ENCODE measurements at places on chromosomes 16 and 17.

- no peak for DNase-seq
Measured at GRCh38 chr17:78885956-78886355, 17.0 kb downstream of the CEP295NL start.

DNA sequence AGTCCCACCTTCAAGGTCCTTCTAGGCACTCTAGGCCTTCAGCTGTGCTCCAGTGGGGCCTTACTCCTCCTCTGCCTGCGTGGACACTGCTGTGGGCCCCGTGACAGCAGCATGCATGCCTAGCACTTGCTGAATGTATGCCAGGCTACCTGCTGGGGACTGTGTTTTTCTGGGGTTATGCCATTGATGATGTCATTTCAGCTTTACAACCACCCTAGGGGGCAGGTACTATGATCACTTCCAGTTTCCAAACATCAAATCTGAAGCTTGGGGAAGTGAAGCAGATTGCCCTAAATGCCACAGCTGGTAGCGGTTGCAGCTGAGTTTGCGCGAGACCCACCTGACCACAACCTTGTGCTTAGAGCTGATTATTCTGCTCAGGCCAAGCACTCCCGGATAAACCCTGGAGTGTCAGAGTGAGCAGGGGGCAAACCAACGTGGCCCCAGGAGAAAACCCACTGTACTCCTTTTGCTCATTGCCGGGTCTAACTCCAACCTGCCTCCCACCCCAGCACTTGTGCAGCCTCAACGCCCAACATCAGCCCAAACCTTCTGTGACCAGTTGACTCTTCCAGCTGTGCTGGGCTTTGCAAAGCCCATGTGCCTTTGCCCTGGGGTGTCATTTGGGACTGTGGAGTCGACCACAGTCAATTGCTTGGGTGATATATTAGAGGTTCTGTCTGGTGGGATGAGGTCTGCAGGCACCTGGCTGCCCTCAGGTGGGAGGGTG, 168.4 kb downstream of the ENGASE start:
- no peak for DNase-seq

DNA sequence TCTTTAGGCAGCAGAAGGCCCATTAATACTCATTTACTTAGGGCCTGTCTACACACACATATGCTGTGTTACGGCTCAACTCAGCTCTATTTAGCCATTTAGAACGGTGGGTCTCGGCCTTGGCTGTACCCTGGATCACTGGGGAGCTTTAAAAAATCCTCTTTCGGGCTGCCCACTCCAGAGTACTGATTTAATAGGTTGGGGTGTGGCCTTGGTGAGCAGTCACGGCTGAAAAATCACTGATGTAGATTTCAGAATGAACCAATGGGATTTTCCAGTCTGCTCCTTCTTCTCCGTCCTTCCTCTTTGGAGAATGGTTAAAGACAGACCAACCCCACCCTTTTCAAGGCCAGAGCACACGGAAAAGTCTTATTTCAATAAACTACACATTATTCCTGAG, 223.5 kb downstream of the CCDC182 start:
- DNase-seq: no peak

DNA sequence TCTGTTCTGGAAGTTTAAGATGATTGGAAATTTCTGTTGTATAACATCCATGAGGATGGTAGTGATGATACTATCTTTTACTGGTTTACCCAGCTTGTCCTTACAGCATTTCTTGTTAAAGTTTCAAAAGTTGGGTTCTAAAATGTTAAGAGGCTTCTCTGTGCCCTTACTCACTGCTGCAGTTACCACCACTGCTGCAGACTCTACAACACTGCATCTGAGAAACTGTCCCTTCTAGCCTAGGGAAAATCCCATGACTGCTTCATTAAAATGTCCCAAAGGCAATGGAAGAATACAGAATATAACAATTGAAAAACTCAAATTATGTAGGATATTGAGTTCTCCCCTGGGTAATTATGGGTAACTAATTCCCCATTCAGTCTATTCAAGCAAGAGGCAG, 3.8 kb upstream of the NSRP1 start:
- DNase-seq: no peak

DNA sequence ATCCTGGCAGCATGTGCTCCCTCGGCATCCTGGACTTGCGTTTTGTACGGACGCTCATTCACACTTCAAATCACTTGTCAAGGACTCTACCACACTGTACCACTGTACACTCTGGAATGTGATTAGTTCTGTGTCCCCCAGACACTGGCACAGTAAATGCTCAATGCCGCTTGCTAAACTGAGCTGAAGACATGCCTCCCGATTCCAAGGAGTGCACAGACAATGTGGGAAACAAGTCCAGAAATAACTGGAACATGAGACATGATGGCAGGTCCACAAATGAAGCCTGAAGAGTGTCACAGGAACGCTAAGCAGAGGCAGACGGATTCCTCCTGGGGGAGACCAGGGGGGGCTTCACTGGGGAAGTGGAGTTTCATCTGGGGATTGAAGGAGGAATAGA, 22.1 kb downstream of the HIC1 start:
- DNase-seq: no peak

DNA sequence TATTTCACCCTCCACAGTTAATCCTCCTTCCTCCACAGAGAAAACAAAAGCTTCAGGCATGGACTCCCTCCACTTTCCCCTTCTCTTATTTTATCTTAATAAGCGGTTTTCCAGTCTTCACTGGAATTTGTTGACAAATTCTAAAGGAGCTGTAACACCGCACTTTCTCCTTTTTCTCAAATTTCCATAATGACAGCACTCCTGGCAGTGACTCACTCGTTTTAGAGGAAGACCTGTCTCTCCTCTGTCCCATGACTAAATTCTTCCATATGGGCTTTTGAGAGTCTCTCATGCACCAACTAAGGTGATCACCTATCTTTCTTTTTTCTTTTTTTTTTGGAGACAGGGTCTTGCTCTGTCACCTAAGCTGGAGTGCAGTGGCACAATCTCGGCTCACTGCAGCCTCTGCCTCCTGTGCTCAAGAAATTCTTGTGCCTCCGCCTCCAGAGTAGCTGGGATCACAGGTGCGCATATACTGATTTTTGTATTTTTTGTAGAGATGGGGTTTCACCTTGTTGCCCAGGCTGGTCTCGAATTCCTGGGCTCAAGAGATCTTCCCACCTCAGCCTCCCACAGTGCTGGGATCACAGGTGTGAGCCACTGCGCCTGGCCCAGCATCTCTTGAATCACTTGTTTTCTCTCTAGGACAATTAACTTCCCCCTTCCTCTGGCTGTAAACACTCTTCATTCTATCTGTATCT, 7.7 kb downstream of the ITGAM start:
- DNase-seq: no peak

DNA sequence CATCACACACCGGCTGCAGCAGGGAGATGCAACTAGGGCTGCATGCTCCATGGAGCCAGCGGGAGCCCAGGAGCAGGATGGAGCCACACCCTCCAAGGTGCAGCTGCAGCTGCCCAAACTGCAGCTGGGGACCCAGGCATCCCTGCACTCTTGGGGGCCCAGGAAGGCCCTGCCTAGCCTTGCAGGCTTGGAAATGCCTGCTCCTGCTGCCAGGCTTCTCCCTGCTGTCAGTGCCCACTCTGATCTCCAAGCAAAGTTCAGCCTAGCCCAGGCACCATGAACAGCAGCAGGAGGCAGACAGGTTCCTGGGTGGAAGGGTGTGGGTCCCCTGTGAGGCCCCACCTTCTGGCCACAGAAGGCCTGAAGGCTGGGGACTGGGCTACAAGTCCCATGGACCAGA, 1057.1 kb downstream of the CDH8 start:
- no peak for DNase-seq

All from fibroblast of mammary gland (primary cell).